Activated gamma-delta T cell treated with Interleukin-2 at 50 U/mL for 16 hours (primary cell): ENCODE measurements at places on chromosomes 5 and 9.

GRCh38 chr9:113503613-113504211 lies 40.2 kb downstream of the RGS3 start:
- no peak for DNase-seq

GRCh38 chr5:16615741-16616535 lies 859 bp downstream of the RETREG1 start:
- peak; percentile 6 for DNase-seq

- DNase-seq, result no peak
These were observed 25.6 kb downstream of the ISOC1 start for GRCh38 chr5:129120158-129120581.

DNA sequence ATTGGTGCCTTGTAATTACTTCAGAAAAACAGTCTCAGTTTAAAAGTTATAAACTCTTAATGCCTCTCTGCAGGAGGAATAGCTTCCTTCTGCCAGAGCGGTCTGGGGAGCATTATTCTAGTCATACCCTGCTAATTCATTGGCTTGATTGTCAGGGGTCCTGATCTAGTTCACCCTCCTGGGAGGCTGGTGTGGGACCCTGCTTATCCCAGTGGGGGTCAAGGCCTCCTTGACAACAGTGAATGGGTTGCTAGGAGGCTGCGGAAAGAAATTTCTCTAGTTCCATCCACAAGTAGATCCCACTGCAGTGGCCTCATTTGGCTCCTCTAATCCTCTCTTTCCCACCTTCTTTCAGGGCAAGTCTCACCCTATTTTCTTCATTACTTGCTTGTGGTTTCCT lies 105.7 kb downstream of the TMC1 start:
- DNase-seq, result no peak

DNA sequence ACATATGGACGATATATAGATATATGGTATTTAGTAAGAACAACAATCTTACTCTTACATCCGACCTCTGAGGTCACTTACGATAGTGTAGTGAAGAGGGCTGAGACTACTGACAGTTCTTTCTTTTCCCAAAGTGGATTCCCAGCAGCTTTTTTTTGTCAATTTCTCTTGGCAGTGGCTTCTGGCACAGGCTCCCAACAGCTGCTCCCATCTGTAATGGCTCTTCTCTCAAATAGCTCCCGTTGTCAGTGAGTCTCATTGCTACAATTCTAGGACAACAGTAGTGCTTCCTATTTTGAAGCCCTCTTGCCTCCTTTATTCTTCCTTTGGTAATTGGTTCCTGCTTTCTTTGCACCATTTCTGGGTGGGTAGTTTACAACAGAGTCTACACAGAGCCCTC lies 68.4 kb downstream of the SLC25A46 start:
- DNase-seq, result no peak

DNA sequence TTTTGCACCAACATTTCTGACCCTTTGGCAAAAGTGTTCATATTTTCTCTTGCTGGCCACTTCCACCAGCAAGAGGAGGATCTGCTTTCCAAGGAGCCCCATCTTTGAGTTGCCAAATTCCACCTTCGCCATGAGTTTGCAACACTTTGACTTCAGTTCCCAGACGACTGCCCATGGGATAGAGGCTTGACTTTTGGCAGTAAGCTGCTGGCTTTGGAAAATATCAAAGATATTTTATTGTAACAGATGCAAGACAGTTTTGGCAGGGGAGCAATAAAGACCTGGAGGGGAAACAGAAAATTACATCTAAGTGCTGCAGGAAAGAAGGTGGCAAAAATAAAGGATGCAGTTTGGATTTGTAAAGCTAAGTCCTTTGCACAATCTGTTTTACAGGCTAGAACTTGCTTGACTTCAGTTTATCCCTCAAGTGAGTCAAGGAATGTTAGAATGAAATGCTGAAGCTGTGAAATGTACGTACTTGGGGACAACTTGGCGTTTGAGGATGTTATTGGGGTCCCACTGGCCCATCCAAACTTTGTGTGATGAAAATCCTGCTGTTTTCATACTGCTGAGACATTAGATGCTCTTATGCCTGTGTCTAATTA lies 232.9 kb downstream of the GOLPH3 start:
- DNase-seq, result no peak

GRCh38 chr5:42889311-42889933 lies 77.7 kb upstream of the SELENOP start:
- peak; percentile 55 for DNase-seq

- DNase-seq, result no peak
These were observed 1825.6 kb upstream of the CDH9 start for GRCh38 chr5:28864006-28864405.

DNA sequence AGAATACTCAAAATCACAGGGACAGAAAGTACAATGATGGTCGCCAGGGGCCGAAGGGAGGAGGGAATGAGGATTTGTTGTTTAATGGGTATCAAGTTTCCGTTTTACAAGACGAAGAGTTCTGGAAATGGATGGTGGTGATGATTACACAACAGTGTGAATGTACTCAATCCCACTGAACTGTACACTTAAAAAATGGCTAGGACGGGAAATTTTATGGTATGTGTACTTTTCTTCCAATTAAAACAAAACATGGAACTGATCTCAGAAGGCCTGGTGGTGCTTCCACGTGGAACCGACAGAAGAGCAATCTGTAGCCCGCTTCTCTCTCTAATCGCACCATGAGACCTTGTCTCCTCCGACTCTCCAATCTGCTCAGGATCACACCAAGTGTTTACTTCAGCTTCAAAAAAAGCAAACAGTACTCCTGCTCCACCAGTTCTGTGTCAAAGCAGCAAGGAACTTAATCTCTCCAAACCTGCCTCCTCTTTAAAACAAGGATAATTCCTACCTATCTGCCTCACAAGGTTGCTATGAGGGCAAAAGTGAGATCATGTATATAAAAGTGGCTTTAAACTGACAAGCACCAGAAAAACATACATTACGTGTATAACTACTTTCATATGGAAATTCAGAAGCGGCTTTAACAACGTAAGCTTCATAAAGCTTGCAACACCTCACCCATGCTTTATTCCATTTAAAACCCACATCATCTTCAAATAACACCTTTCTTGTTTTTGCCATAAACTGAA lies 2.1 kb downstream of the ECPAS start:
- DNase-seq, result no peak

DNA sequence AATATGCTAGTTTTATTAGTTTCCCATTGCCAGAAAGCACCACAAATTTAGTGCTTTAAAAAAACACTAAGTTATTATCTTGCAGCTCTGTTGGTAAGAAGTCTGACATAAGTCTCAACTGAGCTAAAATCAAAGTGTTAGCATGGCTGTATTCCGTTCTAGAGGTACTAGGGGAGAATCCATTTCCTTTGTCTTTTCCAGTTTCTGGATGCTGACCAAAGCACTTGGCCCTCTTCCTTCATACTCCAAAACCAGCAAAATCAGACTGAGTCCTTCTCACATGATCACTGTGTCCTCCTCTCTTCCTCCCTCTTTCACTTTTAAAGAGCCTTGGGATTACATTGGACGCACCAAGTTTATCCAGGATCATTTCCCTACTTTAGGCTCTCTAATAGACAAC lies 9.5 kb downstream of the CDH18 start:
- no peak for DNase-seq

DNA sequence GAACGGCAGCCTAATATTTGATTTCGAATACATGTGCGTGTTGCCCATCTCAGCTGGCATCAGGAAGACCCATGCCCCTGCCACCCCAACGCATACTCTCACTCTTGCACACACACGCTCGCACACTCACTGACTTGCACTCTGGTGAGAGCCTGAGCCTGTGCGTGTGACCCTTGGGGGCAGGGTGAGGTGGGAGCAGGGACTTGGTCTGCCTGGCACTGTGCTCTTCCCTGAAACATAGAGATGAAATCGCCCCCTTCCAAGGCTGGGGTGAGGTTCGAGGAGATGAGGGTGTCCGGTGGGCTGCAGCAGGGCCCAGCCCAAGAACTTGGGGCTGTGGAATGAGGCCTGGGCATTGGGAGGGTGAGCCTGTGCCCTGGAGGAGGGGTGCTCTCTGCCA lies 1.2 kb downstream of the LCN9 start:
- DNase-seq, result no peak

GRCh38 chr9:33168941-33169544 lies 1.9 kb upstream of the B4GALT1 start:
- no peak for DNase-seq

- DNase-seq, result no peak
These were observed 13.4 kb upstream of the WNK2 start for GRCh38 chr9:93170571-93170970.

- DNase-seq, result no peak
These were observed 12.1 kb upstream of the RCL1 start for GRCh38 chr9:4780651-4781050.

GRCh38 chr9:90868555-90868954 lies 66.9 kb downstream of the SYK start:
- no peak for DNase-seq

DNA sequence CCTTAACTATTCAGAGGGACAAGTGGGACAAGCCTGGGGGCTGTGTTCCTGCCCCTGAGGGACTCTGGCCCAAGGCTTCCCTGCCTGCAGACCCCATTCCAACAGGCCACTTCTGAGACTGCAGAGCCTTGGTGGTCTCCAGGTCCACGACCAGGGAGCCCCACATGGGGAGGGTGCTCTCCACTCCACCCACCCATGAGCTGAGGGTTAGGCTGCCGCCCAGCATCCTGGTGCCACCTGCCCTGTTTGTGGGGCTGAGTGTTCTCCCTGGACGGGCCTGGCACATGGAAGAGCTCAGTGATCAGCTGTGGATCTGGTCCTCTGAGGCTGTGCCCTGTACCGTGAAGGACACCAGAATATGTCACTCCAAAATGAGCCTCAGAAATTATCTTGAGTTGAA lies 2.5 kb upstream of the ABO start:
- no peak for DNase-seq

DNA sequence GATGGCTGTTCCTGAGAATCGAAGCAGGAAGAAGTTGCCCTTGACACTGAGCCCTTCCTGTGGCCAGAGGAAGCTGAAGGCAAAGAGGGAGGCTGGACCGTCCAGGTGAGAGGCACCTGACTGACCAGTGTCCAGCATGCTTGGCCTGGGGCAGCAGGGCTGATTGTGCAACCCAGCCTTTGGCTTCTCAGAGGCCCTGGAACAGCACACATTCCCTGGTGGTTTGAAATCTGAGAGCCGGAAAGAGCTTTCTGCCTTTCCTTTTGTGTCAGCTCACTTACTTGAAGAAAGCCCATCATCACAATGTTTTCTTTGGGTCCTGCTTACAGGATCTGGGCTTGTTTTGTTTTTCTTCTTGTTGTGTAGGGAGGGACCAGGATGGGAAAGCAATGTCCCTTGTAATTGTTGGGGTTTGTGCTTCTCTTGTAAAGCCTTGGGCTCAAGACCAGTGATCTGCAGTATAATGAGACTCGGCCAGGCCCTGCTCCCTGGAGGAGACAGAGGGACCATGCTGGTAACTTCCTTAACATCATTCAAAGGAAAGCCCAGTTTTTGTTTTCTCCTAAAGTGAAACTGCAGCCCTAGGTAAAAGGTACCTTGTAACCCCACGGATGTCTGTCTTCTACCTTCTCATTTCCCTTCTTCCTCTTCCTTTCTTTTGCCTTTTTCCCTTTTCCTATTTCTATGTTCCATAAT lies 213.7 kb downstream of the NXNL2 start:
- DNase-seq, result no peak
